ENCODE measurements at places on chromosomes 5 and 9. TPM values are rescaled to one million over a fixed set of nuclear protein-coding genes. Genes with fewer than 3 reads are reported as not detected.

DNA sequence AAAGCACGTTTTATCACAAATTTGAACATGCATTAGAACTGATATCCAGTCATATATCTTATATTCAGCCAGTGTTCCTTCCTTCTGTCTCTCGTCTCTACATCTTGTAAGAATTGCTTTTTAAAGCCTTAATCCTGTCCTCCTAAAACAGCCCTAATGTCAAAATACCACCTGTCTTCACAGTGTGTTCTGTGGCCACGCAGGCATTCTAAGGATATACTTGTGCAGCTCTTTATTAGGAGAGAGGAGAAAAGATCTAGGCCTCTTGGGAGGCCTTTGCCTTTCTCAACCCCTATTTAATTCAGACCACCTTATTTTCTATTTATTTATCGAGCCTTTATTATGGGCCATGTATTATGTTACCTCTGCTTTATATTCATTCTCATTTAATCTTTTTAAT, 78.3 kb downstream of the MAN2A1 start:
- no peak for ATAC-seq

DNA sequence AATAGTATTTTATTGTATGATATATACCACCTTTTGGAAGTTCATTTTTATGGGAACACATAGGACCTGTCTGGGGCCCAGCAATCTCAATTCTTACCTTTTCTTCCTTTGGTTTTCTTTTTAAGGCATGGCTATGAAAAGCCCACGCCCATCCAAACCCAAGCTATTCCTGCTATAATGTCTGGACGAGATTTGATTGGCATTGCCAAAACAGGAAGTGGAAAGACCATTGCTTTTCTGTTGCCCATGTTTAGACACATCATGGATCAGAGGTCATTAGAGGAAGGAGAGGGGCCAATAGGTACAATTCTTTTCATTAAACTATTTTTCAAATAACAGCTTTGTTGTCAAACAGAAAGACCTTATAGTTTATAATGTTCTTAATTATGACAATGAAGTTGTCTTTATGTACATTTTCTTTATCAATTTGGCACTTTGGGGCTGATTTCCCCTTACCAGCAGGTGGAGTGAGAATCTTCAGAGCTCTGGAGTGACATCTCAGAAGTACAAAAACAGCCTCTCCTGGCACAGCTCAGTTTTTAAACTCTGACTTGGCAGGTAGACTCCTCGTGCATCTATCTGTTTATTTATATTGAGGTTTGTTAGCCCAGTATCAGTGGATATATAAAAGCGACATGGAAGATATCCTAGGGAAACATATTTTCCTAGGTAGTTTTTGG, 25.8 kb downstream of the DDX46 start:
- no peak for ATAC-seq

PCDHGC3 gene
- total RNA-seq: 16.9 TPM

DNA sequence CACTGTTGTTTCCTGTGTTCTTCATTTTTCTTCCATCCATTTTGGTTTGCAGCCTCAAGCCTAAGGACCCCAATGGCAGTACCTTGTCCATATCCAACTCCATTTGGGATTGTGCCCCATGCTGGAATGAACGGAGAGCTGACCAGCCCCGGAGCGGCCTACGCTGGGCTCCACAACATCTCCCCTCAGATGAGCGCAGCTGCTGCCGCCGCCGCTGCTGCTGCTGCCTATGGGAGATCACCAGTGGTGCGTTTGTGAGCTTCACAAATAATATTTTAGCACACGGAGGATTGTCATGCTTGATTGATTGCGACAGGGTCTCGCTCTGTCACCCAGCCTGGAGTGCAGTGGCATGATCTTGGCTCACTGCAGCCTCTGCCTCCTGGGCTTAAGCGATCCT, 136.8 kb downstream of the TLE4 start:
- ATAC-seq: no peak

DNA sequence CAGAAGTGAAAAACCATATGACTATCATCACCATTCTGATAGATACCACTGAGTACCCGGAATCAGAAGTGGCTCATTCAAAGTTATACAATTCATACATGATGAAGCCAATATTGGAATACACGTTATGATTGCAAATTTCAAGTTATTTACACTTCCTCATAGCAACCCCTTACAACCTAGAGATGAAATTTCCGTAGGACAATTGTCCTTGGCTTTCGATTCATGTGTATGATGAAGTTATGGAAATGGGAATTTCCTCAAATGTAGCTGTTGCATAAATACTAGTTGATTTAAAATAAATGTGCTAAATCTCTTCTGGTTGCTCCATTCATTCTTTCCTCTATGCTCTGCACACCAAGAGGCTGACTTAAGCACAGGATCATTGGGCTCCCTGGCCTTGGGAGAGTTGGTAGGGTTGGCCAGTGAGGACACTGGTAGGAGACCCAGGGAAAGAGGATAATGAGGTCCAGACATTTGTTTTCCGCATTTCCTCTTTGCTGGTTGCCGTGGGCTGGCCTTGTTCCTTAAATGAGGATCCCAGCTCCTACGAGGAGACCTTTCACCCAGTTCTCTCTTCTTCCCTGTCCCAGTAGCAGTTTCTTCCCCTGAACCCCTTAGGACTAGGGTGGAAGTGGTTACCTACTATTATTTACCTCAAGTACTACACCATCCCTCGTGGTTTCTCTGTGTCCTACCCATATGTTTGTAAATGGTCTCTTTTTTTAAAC, 90.3 kb downstream of the ZNF474 start:
- no peak for ATAC-seq
